Heart right ventricle (tissue), 16 donors: ENCODE measurements at places on chromosomes 7 and 10.

DNA sequence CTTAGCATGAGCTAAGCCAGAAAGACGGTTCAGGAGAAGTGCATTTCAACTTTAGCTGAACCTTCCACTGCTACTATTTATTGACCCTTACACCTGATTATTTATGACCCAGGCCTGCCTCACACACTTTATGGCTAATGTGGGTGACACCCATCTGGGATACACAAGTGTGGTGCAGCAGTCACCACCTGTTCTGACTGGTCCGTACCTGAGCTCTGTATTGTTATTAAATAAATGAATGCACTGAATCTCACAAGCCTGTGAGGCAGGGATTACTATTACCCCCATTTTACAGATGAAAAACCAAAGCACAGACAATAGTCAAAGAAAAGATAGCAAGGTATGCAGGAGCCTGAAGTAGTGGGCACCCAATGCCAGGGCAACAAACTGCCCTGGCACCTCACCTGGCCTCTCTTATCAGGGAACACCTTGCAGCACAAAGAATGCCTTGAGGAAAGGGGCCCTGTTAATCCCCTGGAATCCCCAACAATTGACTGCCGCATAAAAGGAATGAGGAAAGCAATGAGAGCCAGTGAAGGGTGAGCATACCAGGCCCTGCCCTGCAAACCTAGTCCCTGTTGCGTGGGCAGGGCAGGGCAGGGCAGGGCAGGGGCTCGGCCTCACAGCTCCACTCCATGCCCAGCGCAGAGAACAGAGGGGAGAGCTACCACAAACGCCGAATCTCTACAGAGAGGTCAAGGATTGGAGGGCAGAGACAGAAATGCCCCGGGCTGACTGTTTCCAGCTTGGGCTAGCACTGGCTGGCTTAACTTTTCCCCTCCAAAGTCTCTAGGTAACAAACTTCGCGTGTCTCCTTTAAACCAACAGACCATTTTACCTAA, 1.3 kb downstream of the ANXA11 start:
- no peak for DNase-seq

DNA sequence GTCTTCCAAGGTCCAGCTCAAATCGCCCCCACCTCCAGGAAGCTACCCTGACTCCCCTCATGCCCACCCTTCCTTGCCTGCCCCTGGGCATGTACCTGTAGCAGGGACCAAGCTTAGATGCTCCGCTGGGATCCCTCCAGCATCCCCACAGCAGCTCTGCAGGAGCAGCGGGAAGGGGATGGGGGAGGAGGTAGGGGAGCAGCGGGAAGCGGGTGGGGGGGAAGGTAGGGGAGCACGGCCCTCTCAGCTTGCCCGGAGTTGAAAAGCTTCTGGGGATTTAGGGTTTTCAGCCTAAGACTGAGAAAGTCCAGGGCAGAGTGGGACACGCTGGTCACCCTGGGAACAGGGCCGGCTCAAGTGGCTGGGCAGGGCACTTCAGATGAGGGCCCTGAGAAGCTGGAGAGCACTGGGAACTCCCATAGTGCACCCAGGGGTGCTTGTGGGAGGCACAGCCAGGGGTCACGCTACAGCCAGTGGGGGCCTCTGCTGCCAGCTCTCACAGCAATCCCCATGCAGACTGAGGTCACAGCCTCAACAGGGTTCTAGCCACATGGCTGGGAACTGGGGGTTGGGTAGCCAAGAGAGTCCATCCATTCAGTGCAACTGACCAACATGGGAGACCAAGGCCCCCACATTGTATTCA, 13.4 kb downstream of the WDR86 start:
- DNase-seq = no peak

DNA sequence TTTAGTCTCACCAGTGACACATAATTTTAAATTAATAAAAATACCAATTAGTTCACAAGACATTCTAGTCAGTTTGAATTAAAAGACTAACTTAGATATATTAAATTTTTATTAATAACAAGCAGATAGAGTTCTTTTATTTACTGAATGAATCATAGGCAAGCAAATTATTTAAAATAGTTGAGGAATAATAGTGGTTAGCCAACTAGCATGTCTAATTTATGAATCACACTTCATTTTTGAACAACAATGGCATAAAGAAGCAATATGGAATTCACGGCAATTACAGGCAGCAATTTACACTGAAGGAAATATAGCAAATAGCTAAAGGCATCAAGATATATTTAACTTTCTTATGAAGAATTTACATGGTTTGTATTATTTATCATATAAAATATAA, 187.0 kb upstream of the SLC26A5 start:
- DNase-seq = no peak

DNA sequence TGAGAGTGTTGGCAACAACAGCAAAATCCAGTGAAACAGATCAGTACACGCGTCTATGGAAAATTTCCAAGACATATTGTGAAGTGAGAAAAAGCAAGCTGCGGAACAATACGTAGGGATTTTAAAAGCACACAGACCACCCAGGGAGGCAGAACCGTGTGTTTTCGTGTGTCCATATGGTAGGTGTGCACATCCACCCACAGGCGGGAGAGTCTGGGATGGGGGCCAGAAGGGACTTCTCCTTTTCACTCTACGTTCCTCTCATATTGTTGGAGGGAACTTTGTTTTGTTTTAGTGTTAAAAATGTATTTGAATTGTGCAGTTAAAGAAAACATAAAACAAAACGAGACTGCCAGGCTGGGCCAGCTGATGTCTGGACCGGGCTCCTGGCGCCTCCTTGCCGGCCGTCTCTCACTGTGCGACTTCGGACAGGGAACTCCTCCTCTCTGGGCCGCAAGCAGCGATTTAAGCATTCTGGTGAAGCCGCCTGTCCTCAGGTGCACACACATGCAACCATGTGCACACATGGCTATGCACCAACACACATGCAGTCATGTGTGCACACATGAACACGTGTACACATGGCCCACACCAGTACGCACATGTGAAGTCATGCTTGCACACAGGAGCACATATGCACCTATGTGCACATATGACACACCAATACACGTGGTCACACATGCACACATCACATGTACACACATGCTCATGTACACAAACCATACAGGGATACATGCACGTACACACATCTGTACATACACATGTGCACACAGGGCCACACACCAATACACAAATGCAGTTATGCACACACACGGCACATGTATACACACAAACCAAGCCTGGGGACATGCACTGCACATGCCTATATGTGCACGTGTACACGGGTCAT, 141.1 kb downstream of the ELFN1 start:
- DNase-seq = no peak

- no peak for DNase-seq
These were observed 158.9 kb downstream of the AKR1D1 start for GRCh38 chr7:138235207-138235606.

GRCh38 chr10:6457376-6457775, 122.7 kb downstream of the PRKCQ start:
- no peak for DNase-seq

DNA sequence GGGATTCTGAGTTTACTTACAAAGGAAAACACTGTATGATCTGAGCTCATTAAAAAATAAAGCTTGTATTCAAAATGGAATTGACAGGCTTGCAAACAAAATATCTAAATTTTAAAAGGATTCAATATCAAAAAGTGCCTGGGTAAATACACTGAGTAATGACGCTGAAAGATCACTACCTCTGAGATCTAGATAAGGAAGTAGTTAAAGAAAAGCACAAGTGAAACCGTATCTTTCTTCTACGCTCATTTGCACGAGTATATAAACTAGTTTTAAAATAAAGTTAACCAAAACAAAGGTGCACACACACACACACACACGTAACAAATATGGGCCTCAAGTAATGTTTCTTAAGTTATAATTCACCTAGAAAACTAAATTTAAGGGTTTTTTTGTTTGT, 93.4 kb downstream of the SNX13 start:
- DNase-seq = no peak

- no peak for DNase-seq
These were observed 50.3 kb upstream of the ZEB1 start for GRCh38 chr10:31268444-31269303.

- DNase-seq = no peak
These were observed 180.0 kb upstream of the AHR start for GRCh38 chr7:17118412-17118811.

DNA sequence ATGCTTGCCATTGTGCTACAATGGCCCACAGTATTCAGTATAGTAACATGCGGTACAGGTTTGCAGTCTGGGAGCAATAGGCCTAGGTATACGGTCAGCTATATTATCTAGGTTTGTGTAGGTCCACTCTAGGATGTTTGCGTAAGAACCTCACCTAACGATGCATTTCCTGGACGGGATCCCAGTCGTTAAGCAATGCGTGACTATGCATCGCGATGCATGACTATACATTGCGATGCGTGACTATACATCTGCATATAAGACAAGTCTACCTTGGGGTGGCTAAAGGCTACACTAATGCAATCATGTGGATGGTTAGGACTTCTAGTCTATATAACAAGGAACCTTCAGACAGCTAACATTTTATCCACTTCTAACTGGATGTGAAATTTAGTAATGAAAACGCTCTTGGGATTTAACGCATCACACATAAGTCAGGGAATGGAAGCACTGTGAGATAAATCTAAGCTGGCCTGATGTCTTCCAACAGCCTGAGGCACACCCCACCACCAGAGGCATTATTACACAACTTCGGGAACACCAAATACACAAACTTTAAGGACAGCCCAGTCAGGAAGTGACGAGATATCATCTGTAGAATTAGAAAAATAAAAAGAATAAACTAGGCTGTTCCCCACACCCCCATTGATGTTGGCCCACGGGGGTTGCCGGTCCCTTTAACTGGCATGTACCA, 9.2 kb downstream of the GNA12 start:
- no peak for DNase-seq

GRCh38 chr7:88355011-88355410, 48.3 kb upstream of the STEAP4 start:
- DNase-seq = no peak

DNA sequence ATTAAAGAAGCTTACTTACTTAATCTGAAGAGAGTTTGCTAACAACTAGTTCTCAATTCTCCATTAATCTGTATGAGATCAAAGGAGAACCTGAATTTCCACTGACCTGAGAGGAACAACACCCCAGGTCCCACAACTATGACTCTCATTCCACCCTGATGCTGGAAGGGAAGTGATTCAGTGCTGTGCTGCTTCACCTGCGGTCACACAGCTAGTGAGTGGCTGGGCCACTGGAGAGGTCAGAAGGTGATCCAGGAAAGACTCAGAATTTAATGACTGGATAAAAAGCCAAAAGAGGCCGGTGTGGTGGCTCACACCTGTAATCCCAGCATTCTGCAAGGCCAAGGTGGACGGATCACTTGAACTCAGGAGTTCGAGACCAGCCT, 23.6 kb downstream of the SORBS1 start:
- DNase-seq = no peak

DNA sequence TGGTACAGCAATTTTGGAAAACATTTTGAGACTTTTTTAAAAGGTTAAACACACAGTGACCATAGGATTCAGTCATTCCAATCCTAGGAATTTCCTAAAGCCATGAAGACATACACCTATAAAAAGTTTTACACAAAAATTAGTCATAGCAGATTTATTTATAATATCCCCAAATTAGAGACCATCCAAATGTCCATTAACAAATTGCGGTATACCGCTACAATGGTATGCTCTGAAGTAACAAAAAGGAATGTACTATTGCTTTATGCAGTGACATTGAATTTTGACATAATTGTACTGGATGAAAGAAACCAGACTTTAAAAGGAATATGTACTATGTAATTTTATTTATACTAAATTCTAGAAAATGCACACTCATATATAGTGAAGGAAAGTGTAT, 362.8 kb downstream of the HGF start:
- no peak for DNase-seq

GRCh38 chr10:62063795-62064472, 162.4 kb downstream of the ARID5B start:
- no peak for DNase-seq

DNA sequence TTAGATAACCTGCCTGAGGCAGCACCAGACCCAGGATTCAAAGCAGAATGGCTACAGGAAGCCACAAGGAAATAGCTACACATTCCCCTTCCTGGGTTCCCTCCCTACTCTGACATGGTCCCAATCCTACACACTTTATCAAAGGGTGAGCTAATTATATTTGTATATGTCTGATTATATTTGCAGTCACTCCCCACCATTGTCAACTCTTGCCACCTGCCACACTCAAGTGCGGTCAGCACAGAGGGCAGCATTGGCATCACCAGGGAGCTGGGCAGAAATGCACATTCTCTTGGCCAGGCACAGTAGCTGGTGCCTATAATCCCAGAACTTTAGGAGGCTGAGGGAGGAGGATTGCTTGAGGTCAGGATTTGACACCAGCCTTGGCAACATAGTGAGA, 114.1 kb upstream of the PDLIM1 start:
- no peak for DNase-seq

DNA sequence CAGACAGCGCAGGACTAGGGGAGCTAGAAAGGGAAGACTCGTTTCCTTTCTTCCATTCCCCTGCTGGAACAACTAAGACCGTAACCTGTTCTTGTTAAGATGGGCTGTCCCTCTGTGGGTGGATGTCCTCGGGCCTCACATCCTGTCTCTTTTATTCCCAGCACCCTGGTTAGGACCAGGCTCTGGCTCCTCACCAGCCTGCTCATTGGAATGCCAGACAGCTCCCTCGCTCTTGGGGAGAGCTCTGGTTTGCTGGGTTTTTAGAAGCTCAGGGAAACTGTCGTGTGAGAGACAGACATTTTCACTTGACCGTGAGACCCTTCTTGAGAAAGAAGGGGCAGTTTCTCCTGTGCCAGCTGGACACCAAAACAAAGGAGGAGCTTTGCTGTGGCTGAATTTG, 58.1 kb upstream of the HABP2 start:
- no peak for DNase-seq

DNA sequence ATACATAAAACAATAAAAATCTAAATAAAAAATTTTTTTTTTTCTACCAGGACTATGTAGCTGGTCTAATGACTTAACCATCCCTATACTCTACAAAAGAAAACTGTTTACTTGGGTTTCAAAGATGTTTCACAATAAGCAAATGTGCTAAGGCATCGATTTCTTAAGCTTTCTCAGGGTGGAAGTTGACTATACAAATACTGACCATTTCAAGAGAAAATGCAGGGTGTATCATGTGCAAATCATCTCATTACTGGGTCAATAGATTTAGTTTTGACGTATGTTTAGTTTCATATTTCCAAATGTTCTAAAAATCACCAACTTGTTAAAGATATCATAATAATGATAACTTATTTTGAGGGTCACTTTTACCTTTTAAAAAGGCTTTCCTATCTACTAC, 7.5 kb downstream of the NRP1 start:
- DNase-seq = no peak

DNA sequence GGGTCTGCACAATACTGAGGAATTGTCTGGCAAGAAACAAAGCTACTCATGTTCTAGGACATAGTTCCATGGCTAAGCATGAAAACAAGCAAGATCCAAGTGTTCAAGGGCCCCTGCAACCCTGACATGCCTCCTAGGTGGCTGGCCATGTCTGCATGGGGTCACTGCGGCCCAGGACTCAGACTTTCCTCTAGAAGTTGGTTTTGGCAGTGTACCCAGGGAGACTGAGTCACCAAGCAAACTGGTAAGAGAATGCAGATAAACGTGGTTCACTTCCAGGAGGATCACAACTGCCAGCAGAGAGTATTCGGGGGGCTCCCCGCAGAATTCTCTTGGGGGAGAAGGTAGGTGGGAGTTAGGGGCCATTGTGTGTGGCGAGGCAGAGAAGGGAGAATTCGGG, 7.4 kb upstream of the PFKFB3 start:
- no peak for DNase-seq
